NCI-H748 treated with DMSO at 0.1 percent for 48 hours (cell line): ENCODE measurements at places on chromosomes 11 and 22.
A peak's percentile ranks its signal among the peaks of the same experiment; 100 is the strongest.

- no peak for DNase-seq
These were observed 8.4 kb downstream of the FXYD6 start for GRCh38 chr11:117868088-117868487.

DNA sequence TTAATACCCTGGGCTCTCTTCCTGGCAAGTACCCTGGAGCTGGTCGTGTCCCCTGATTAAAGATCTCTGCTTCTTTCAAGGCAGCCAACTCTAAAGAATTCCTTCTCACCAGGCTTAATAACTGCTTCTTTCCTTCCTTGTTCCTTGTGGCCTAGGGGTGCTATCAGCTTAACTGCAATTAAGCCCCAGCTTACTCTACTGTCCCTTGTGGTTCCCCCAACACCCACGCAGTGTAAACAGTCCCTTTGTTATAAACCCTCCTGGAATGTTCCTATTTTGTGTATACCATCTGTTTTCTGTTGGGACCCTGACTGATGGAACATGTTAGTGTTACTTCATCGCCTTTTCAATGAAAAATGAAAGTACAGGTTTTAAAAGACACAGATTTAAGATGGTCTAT is 126.4 kb upstream of the KIRREL3 start:
- no peak for DNase-seq

- no peak for DNase-seq
These were observed 1.6 kb downstream of the RNASEH2C start for GRCh38 chr11:65718964-65719492.

DNA sequence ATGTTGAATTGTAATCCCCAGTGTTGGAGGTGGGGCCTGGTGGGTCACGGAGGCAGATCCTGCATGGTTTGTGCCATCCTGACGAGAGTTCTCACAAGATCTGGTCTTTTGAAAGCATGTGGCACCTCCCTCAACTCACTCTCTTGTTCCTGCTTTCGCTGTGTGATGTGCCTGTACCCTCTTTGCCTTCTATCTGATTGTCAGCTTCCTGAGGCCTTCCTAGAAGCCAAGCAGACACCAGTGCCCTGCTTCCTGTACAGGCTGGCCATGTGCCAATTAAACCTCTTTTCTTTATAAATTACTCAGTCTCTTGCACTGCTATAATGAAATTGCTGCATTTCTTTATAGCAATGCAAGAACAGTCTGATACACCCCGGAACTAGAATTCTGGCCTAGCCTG is 13.1 kb downstream of the PTPN5 start:
- DNase-seq, result no peak

DNA sequence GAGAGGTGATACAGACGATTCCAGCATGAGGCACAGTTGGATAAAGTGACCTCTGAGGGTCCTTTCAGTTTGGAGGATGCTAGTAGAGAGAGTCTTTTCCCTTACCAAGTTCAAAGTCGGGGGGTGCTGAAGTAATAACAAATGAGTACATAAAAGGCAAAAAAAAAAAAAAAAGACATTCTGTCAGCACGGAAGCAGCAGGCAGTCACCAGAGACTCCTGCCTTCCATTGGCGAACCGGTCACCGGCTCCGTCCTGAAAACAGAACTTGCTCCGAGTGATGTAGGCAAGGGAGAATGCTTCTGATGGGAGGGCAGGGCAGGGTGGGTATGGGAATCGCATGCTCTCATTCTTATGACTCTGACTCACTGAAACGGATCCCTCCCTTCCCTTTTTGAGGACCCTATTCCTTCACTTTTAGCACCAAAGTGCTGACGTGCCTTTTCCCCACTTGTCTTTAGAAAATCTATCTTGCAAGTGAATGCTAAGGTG is 65.9 kb downstream of the PRR5L start:
- no peak for DNase-seq

GRCh38 chr11:46948378-46949131 is 12.0 kb downstream of the CSTPP1 start:
- peak; percentile 17 for DNase-seq

DNA sequence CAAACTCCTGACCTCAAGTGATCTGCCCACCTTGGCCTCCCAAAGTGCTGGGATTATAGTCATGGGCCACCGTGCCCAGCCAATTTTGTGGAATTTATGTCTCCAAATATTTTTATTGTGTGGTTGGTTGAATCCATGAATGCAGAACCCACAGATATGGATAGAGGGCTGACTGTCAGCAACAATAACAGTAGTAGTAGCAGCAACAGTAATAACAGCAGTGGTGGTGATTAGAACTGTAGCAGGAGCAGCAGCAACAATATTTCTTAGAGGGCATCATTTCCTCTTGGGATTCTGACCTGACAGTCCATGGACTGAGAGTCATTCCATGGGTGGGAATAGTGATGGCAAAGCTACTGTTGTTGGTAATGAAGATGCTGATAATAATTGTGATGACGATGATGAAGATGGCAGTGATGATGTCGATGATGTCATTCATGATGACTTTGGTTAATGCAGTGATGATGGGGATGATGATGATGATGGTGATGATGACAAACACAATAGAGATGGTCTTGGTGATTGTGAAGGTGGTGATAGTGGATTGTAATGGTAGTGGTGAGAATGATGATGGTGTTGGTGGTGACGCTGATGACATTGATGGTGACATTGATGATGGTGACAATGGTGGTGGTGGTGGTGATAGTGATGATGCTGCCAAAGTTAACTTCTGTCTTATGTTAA is 13.9 kb upstream of the CD82 start:
- DNase-seq, result no peak

DNA sequence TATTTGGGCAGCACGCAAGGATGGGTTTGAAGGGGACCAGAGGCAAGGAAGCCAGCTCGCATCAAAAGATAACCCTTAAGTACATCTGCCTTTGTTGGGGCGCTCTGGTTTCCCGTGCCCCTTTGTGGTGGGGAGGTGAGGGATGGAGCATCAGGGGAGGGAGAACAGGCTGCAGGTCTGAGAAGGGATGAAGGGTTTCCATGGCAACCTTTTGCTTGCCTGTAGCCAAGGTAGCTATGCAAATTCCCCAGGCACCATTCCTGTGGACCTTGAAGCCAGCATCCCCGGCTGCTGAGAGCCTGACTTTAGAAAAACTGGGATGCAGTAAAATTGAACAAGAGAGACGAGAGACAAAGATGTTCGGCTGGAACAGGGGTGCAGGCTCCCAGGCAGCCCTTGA is 75.7 kb downstream of the SEZ6L start:
- no peak for DNase-seq

- DNase-seq, result no peak
These were observed 44.7 kb upstream of the RTL6 start for GRCh38 chr22:44542561-44543222.

- DNase-seq, result no peak
These were observed 28.4 kb downstream of the TRPC6 start for GRCh38 chr11:101555366-101555765.

DNA sequence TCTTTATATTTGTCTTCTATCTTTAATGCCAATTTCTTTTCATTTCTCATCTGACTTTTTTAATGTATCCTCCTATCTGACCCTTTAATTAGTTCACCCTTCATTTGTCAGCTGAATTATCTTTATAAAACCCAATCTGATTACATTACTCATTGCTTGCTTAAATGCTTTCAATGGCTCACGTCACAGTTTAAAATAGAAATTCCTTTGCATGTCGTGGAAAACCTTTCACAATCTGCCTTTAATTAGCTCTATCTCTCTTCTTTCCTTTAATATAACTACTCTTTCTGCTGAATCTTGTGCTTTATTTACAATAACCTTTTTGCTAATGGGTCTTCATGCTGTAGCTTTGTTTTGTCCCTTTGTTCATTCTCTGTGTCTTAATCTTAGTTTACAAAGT is 125.7 kb downstream of the DYNC2H1 start:
- DNase-seq, result no peak

- DNase-seq, result no peak
These were observed 1342.3 kb downstream of the TBC1D22A start for GRCh38 chr22:48104766-48105165.

GRCh38 chr22:31652911-31653684 is 8.9 kb downstream of the PISD start:
- DNase-seq, result peak; percentile 32

DNA sequence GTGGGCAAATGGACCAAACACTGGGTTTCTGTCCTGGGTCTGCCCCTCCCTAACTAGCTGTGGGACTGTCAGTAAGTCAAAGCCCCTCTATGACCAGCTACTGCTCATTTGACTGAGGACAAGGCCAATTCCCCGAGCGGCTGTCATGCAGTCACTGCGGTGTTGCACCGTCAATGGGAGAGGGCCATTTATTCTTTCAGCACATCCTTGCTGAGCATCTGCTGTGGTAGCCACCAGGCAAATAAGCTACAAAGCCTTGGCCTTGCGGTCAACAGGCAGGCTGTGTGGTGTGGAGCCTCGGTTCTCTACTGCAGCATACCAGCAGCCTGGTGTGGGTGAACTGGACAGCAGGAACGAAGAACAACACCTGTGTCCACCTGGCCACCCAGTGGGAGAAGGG is 25.8 kb upstream of the SERPIND1 start:
- DNase-seq, result no peak

DNA sequence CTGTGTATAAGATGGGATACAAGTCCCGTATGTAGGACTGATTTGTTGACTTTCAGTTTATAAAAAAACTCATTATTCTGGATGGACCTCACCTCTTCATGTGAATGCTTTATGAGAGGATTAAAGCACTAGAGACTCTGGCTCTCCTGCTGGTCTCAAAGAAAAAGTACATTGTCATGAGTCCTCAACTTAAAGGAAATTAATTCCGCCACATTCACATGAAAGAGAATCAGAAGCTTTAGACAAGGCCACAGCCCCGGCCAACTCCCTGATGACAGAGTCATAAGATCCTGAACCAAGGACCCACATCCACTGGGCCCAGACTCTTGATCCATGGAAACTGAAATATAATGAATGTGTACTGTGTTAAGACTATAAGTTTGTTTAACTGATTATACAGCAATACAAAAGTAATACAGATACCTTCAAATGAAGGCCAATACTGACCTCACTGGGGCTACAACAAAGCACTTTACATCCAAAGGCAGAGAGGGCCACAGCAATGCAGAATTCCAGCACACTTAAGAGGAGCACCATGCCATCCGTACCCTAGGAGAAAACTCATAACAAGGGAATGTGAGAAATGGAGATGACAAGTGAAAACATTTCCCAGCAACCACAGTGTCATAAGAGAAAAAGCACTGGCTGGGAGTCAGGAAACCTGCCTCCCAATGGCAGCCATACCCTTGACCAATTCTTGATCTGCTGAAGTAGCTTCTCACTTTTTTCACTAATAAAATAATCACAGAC is 25.4 kb upstream of the MS4A6A start:
- no peak for DNase-seq

GRCh38 chr11:109956124-109956793 is 136.9 kb upstream of the ZC3H12C start:
- DNase-seq, result no peak

- peak; percentile 11 for DNase-seq
These were observed 789 bp downstream of the SIK2 start for GRCh38 chr11:111602865-111603610.

- no peak for DNase-seq
These were observed 24.4 kb upstream of the PAMR1 start for GRCh38 chr11:35549787-35550186.

DNA sequence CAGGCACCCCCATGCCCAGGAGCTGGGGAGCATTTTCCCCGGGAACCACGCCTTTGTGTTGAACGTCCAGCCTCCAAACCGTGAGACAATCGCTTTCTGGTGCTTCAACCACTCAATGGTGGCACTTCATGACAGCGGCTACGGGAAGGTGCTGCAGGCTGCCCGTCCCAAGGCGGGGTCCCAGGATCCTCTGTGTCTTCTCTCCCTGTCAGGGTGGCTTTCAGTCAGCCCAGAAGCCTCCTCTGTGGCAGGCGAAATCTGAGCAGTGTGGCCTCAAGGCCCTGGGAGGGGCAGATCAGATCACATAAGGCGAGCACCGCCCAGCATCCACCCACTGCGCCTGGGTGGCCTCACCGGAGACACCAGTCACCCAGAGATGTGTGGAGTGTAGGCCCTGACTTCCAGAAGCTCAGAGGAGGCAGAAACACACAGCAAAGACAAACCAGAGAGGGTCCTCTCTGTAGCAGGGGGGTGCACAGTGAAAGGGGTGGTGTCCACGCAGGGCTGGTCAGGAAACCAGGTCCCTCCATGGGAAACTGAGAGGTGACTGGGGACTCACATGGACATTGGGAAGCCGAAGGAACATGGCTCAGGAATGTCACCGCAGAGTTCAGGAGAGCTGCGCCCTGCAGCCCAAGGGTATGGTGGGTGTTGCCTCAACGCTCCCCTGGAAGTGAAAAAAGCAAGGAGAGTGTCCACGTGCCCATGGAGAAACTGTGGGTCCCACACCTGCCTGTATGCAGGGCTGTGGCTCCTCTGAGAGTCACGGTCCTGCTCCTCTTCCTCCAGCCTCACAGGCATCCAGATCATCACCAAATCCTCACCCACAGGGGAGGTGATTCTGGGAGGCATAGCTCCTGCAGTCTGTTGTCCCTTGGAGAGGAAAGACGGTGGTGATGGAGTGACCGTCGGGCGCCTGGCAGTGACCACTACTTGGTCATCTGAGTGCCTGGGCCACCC is 1420.7 kb downstream of the TBC1D22A start:
- DNase-seq, result no peak

DNA sequence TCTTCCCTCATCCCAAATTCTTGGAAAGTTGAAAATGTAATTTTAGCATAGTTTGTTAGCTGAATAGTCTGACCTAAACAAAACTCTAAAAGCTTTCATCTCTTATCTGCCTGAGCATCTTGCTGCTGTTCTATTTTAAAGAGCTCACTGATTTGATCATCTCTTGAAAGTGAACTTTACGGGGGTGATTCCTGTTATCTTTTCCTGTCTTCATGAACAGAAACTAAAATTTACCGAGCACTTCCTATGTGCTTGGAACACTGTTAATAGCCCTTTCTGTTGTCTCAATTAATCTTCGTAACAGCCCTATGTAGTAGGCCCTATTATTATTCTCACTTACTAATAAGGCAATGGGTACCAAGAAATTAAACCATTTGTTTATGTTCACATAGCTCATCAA is 12.3 kb downstream of the AMOTL1 start:
- no peak for DNase-seq

- no peak for DNase-seq
These were observed 377.0 kb downstream of the ETS1 start for GRCh38 chr11:128210148-128210940.

DNA sequence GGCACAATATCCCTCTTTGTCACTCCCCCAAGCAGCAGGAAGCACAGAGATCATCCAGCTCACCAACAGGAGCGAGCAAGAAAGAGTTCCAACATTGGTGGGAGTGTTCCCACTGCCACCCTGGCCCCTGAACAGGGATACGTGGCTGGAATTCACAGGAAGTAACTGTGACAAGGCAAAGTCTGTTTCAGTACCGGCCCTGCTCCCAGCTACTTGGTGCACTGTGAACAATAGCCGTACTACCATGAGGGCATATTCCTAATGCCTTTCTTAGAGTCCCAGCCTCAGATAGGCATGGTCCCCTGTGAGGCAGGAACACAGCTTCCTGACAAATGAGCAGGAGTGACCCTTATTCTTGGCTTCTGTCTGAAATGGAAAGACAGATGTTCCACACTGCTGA is 1.8 kb upstream of the SLC37A2 start:
- DNase-seq, result no peak

GRCh38 chr11:128927683-128928336 is 14.9 kb downstream of the TP53AIP1 start:
- DNase-seq, result no peak
